ENCODE measurements at places on chromosomes 3 and 15. TPM values are rescaled to one million over a fixed set of nuclear protein-coding genes. Genes with fewer than 3 reads are reported as not detected.

DNA sequence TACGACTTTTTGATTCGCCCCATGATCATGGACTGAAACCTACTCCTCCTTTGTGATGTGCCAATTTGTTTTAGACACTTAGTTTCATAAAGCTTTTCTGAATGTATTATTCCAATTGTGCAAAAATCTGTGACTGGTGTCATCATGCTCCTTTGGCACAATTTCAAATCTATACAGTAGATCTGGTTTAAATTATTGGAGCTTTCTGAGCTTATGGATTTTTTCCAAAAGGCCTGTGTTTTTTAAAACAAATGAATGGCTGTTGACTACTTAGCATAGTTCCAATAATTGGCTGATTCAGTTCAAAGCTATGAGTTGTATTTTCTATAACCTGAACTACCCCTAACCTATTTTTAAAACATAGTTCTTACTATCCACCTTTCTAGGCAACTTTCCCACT is 282.7 kb downstream of the CNTN3 start:
- no peak for DNase-seq

DNA sequence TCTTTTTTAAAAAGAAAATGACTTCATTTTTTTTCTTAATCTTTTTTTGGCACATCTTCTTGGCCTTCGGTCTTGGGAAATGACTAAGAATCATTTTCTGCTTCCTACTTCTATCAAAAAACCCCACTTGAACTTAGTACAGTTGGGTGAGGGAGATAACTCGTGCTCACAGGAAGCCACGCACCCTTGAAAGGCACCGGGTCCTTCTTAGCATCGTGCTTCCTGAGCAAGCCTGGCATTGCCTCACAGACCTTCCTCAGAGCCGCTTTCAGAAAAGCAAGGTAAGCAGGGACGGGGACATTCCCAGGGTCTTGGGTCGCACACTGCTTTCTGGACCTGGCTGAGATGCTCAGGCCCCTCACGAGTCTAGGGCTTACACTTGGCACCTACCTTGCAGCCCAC is at the start of gene CCR4:
TSS of gene CCR4 (plus strand) at position 235 of the 402 bp plus-strand sequence. CDS start 1,779 bp downstream, outside the sequence.
- DNase-seq = no peak

DNA sequence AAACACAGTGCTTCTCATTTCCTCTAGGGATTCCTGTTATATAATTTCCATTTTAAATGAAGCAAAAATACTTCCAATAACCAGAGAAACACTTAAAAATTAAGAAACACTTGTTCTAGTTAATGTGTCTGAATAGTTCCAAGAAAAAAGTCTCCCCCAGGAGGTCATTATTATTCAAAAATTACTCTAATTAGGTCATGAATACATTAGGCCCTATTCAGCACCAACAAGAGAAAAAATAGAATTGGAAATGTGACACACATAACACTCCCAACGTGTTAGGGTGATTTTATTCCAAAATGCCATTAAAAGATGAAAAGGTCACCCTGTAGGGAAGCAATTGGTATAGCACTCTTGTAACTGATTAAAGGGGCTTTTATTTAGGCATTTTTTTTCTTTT is 382.1 kb downstream of the TUSC7 start:
- no peak for DNase-seq

The SKIL gene
- polyA plus RNA-seq = 10.7 TPM

The ADAMTS9 gene
- polyA plus RNA-seq = 20.7 TPM

Measured in urinary bladder (tissue), 4 donors.